ENCODE measurements at places on chromosomes 7 and 10. TPM values are rescaled to one million over a fixed set of nuclear protein-coding genes. Genes with fewer than 3 reads are reported as not detected.

The SPAG6 gene
- not detected for total RNA-seq

The SPDYE9 gene
- total RNA-seq = not detected

The ERV3-1 gene
- total RNA-seq = 5.1 TPM

The OPALIN gene
- not detected for total RNA-seq

The SPDYE11 gene
- not detected for total RNA-seq
